ENCODE measurements at places on chromosomes 6 and 20.

- DNase-seq = no peak
Observed at GRCh38 chr6:88361298-88361697, 195.2 kb upstream of the CNR1 start.

DNA sequence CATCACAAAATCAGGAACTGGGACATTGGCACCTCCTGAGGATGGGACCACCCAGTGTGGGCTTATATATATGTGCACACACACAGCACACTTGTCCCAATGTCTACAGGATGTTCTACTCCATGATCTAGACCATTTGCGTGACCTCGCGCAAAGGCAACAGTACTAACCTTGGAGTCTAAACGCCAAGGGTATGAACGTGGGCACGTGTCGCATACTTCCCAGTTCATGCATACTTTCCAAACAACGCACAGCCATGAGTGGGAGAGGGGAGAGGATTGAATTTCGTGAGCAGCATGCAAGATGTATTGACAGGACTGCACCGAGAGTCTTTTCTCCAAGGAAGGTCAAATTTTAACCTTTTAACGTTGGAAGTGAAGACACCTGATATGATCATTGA is 214.2 kb upstream of the QKI start:
- no peak for DNase-seq

GRCh38 chr20:37392441-37393195 is 46.7 kb downstream of the SRC start:
- no peak for DNase-seq

GRCh38 chr20:60206259-60206658 is 248.0 kb downstream of the CDH26 start:
- no peak for DNase-seq

- DNase-seq = no peak
Observed at GRCh38 chr6:125670568-125670967, 78.9 kb upstream of the HEY2 start.

DNA sequence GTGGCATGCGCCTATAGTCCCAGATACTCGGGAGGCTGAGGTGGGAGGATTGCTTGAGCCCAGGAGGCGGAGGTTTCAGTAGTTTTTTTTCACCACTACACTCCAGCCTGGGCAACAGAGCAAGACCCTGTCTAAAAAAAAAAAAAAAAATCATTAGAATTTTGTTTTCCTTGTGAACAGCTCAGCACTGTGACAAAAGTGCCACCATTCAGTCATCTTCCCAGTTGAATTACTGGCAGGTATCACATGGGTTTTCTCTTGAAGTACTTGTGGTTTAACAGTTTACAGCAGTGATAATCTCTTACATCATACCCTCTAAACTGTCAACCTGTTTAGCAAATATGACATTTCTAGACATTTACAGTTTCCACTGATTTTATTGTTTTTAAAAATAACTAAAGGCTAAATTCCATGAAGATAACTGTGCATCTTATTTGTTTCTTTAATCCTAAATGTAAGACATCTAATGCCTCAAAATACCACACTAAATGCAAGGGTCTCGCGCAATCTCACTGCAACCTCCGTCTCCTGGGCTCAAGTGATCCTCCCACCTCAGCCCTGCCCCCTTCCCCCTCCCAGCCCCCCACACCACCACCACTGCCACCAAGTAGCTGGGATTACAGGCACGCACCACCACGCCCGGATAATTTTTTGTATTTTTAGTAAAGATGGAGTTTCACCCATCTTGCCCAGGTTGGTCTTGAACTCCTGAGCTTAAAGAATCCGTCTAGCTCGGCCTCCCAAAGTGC is 7.0 kb downstream of the TRPC4AP start:
- no peak for DNase-seq

DNA sequence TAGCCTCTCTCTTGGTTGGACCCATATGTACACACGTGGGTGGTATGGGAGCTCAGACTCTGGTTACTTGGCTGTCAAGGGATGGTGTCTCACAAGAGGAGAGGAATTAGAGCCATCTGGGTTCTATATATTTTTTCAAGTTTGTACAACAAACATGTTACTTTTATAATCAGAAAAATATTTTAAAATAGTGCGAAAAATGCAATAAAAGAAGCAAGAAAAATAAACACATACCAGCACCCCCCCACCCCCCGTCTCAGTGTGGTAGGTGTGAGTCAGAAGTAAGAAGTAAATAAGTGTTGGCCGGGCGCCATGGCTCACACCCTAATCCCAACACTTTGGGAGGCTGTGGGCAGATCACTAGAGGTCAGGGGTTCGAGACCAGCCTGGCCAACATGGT is 2.1 kb upstream of the TIAM2 start:
- no peak for DNase-seq

- no peak for DNase-seq
Observed at GRCh38 chr20:588932-589672, 21.0 kb downstream of the TCF15 start.

GRCh38 chr6:136846046-136846445 is 23.7 kb downstream of the PEX7 start:
- no peak for DNase-seq

- no peak for DNase-seq
Observed at GRCh38 chr6:14149053-14149738, 31.6 kb downstream of the CD83 start.

- DNase-seq = no peak
Observed at GRCh38 chr6:150203378-150203777, 60.5 kb downstream of the PPP1R14C start.

GRCh38 chr20:57805747-57806146 is 95.9 kb upstream of the PMEPA1 start:
- DNase-seq = no peak

GRCh38 chr6:139308286-139308916 is 16.6 kb upstream of the TXLNB start:
- DNase-seq = no peak

GRCh38 chr6:136792095-136792409 is 225 bp downstream of the MAP3K5 start:
- DNase-seq = no peak

- no peak for DNase-seq
Observed at GRCh38 chr6:144566868-144567615, 281.9 kb downstream of the UTRN start.

DNA sequence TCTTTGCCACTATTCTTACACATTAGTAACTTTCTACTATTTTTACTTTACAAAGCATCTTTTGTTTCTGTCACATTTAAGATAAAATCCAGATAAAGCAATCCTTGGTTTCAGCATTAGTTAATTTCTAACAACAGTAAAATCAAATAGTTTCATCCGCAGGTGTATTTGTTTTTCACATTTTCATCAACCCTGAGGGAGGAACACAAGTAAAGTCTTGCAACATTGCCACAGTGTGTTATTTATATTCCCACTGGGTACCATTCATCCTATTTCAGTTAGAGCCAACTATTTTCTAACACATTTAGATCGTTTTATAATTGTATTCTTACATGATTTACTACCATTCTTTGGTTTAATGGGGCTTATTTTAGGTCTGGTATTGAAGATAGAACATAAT is 908.7 kb upstream of the CITED2 start:
- no peak for DNase-seq

DNA sequence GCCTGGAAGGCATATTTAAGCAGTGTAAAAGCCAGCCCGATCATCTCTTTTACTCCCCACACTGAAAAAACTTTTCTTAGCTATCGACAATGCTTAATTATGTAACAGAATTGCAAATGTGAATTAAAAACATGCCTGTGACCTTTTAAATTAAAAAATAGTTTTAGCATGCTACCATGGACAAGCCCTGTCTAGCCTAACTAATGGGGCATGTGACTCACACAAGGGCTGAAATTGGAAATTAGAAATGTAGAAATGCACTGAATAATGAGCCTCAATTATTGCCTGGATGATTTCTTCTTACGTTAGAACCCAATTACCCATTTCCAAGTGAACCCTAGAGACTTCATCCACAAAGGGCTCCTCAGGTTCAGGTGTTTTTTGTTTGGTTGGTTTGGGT is 82.7 kb downstream of the SIM1 start:
- no peak for DNase-seq

- DNase-seq = no peak
Observed at GRCh38 chr6:56335726-56336125, 88.3 kb upstream of the COL21A1 start.

GRCh38 chr6:158816803-158817727 is 2.1 kb downstream of the EZR start:
- DNase-seq = no peak

Measured in activated naive CD4-positive, alpha-beta T cell (primary cell).